Muscle of leg (tissue), 16 donors: ENCODE measurements at places on chromosomes 11 and 22.

DNA sequence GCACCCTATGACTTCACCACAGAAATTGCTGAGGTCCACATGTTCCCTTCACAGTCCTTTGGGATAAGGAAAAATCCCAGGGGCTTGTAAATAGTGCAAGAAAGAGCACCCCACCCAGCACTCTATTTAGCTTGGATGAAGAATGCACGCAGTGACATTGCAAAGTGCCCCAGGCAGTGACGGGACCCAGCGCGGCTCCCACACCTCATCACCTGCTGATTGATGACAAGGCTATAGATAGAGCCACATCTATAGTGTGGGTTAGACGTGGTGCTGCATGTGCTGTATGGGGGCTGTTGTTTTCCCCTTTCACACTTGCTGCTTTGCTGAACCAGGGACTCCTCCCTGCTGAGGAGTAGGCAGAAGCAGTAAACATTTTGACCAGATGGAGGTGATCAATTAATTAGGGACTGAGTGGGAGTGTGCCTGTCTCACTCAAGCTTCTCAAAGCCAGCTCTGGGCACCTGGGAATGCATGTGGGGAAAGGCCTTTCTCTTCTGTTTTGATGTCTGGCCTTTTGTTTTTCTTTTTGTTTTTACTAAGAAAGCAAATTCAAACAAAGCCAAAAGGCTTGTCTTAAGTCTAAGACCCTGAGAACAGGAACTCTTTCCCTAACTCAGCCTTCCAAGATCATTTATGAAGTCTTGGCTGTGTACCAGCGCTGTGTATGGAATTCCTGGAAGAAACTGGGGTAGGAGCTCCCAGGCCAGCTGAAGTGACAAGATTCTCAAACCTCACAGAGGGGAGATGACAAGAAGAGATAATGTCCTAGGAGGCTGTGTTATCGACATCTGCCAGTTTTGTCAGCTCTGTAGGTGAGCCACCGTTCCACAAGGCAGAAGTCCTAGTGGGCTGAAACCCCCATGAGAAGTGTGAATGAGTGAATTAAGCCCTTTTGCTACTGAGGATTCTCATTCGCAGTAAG lies 219.7 kb downstream of the BARX2 start:
- peak; percentile 32 for DNase-seq

- DNase-seq: no peak
These were observed 325.8 kb downstream of the OPCML start for GRCh38 chr11:133206313-133207005.

DNA sequence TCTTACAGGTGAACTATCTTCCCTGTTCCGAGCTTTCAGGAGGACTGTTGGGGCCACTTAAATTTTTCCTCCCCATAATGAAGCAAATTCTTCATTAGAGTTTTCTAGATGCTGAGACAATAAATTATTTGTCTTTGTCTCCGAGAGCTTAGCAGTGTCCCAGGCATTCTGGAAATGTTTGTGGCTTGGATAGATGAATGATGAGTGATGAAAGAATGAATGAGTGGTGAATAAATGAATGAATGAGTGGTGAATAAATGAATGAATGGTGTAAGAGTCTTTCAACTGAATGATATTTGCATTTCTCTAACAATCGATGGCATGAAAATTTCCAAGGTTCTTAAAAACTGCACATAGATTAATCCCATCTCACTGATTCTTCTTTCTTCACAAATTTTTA lies 52.8 kb downstream of the AHNAK start:
- no peak for DNase-seq

GRCh38 chr11:62556108-62556874 lies 9.7 kb upstream of the AHNAK start:
- peak; percentile 94 for DNase-seq

DNA sequence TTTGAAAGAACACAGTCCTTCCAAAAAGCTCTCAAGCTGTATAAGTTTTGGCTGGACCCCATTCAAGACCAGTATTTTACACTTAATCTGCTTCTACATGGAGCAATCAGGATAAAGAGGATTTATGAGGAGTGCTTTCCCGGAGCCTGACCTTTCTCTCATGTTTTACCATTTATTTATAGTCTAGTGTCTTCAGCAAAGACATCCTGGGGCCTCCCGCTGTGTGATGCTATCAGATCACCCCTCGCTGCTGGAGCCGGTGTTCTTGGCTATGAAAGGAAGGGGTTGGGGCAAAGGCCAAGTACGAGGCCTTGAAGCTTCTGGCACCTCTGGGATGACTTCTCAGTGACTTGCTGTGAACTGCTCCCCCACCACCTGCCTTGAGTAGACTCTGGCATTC lies 189.6 kb downstream of the ADAMTS15 start:
- DNase-seq: peak; percentile 62

- DNase-seq: no peak
These were observed 28.6 kb downstream of the SCUBE1 start for GRCh38 chr22:43314611-43315010.

GRCh38 chr11:134469627-134470026 lies 57.6 kb upstream of the B3GAT1 start:
- peak; percentile 5 for DNase-seq

- no peak for DNase-seq
These were observed 44.0 kb upstream of the KIRREL3 start for GRCh38 chr11:127044535-127044934.

DNA sequence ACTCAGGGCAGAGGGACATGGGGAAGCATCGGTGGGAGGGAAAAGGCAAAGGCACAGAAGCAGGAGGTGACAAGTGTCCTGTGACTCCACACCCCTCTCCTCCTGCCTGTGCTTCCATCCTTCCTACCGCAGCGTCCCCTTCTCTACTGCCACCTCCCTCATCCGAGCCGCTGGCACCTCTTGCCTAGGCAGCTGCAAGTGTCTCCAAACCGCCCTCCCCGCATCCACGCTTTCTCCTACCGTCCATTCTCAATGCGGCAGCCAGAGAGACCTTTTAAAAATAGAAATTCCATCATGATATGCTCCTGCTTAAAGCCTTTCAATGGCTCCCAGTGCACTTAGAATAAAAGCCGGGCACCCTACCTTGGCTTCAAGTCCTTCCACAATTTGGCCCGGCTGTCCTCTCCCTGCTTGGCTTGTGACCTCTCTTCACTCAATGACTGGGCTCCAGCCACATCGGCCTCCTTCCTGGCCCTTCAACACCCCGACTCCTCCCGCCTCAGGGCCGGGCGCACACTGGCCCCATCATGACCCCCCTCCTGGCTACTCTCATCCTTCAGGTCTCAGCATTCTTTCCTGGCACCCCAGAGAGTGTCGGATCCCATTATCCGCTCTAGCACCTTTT lies 16.5 kb downstream of the LRRC10B start:
- DNase-seq: no peak

GRCh38 chr22:49406879-49407587 lies 420.6 kb downstream of the BRD1 start:
- no peak for DNase-seq

- DNase-seq: no peak
These were observed 3.0 kb upstream of the SSH3 start for GRCh38 chr11:67300256-67300755.

DNA sequence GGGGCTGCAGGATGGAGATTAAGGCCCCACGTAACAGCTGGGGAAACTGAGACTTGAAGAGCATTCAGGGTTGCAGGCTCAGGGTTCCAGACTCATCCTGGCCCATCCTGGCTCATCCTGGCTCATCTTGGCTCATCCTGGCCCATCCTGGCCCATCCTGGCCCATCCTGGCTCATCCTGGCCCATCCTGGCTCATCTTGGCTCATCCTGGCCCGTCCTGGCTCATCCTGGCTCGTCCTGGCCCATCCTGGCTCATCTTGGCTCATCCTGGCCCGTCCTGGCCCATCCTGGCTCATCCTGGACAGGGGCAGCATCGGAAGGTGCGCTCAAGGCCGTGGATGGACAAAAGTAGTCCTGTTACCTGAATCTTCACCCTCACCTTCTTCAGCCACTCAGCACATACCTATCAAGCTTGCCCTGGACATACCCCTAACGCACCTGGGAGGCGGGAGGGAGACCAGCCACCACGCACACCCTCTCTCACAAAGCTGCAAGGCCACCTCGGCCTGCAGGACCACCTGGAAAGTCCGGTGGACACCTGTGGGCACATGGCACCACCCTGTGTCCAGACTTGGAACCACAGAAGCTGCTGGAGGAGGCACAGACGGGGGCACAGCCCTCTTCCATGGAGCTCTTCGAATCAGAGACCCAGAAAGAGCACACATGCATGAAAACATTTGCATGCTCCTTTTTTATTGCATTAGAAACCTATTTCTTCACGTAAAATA lies 20.3 kb upstream of the NLRP6 start:
- no peak for DNase-seq

GRCh38 chr22:43956805-43957463 lies 1.7 kb downstream of the SAMM50 start:
- no peak for DNase-seq

DNA sequence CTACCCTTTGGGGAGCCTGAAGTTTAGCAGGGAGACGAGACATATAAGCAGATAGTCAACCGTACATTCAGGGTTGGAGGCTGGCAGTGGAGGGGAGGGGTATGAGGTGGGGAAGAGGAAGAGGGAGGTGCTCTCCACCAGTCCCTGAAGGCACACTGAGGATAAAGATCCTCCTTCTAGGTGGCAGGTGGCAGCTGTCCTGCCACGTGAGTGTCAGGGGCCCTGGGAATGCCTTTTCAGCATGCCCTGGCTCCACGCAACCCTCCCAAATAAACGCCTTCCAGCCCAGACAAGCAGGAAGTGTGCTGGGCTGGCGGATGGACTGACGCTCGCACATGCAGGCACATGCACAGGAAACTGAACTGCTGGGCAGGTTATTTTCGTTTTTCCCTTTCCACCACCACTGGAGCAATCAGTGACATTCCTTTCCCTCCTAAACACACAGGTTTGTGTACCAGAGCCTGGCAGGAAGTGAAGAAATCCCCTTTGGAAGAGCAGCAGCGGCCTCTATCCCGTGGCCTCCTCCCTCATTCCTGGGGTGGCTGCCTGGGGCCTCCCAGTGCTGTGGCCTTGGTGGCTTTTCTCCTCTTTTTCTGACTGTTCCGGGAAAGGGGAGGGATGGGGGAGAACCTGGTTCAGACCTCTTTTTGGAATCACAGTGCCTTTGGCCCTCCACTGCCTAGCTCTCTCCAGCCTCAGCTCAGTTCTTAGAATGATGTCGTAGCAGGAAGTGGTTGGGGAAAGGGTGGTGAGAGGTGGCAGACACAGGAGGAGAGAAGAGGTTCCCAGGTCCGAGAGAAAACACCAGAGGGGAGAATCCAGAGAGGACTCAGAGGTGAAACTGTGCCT lies 157.0 kb upstream of the TIMP3 start:
- DNase-seq: peak; percentile 91

GRCh38 chr11:133040289-133040900 lies 491.9 kb downstream of the OPCML start:
- DNase-seq: no peak

DNA sequence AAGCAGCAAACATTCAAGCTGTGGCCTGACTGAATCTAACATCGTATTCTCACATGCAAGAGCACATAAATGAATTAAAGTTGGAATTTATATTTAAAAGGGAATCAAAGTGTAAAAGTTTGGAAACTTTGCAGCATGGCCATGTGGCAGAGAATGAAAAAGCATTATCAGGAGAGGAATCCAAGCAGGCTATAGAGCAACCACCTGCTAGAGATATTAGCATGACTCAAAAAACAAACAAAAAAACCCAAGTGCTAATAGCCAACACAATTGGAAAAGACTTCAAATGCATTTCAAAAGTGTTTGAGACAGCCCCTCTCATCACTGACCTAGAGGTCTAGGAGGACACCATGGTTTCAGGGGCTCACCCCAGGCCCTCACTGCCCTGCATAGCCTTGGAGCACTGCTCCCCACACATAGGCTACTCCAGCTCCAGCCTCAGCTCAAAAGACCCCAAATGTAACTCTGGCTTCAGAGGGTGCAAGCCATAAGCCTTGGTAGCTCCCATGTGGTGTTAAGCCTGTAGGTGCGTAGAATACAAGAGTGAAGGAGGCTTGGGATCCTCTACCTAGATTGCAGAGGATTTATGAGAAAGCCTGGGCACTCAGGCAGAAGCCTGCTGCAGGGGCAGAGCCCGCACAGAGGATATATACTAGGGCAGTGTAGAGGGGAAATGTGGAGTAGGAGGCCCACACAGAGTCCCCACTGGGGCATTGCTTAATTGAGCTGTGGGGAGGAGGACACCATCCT lies 1.7 kb upstream of the KRTAP5-7 start:
- DNase-seq: no peak

DNA sequence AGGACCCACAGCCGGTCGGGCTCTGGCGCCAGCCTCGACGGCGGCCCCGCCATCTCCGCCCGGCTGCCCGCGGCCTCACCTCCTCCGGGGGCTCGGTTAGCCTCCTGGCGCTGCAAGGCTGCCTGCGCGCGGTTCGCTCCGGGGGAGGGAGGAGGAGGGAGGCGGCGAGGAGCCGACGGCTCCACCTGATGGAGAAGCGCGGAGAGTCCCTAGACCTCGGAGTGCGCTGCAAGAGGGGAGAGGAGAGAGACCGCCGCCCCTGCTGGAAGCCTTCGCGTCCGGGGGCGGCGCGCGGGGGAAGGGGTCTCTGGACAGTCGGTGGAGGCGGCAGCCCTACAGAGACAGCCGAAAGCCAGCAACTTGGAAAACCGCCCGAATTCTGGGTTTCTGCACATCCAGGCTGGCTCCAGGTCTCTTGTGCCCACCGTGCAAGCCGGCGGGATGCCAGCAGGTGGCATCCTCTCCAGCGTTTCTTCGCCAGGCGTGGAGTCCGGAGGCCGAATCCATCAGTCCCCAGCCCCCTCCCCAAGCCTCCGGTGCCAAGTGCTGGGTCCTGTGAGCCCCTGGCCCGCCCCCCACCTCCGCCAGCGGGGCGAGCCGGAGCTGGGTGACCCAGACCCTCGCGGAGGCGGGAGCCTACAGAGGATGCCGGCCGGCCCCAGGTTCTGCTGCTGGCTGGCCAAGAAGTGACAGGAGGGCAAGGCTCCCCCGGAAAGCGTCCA lies 2.9 kb upstream of the KIRREL3 start:
- DNase-seq: peak; percentile 54

DNA sequence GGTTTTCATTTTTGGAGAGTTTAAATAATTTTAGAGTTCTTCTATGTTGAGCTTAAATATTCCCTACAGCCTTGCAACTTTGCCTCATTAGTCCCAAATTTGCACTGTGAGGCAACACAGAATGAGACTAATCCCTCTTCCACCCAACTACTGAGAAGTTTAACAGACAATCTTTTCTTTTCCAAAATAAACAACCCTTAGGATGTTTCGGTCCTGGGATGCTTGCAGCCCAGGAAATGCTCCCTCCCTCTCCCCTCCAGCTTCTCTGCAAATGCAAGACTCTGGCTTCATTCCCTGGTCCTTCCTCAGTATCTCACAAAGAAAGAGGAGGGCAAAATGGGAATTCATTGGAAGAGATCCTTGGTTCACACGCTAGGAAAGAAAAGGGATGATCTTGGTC lies 222.5 kb downstream of the ST3GAL4 start:
- peak; percentile 12 for DNase-seq

GRCh38 chr11:8531312-8531711 lies 62.7 kb downstream of the STK33 start:
- peak; percentile 87 for DNase-seq

- DNase-seq: no peak
These were observed 59.2 kb downstream of the RAB38 start for GRCh38 chr11:88115828-88116755.

GRCh38 chr11:9065607-9066432 lies 25.6 kb downstream of the SCUBE2 start:
- DNase-seq: no peak
